ENCODE measurements at places on chromosomes 7 and 10.

DNA sequence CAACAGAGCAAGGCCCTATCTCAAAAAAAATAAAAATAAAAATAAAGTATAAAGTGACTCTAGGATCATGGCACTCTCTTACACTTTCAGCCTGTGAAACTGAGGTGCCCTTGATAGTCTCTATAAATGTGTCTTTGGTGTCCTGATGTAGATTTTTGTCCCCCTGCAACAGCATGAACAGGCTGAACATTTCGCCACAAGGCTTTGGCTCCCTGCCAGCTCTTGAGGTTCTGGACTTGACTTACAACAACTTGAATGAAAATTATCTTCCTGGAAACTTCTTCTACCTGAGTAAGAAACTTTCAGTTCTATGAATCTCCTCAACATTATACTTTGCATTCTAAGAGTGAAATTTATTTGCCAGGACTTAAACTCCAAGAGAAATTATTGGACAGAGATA lies 48.1 kb upstream of the BMS1 start:
- DNase-seq: no peak

GRCh38 chr10:86064219-86064618 lies 302.4 kb downstream of the GRID1 start:
- no peak for DNase-seq

DNA sequence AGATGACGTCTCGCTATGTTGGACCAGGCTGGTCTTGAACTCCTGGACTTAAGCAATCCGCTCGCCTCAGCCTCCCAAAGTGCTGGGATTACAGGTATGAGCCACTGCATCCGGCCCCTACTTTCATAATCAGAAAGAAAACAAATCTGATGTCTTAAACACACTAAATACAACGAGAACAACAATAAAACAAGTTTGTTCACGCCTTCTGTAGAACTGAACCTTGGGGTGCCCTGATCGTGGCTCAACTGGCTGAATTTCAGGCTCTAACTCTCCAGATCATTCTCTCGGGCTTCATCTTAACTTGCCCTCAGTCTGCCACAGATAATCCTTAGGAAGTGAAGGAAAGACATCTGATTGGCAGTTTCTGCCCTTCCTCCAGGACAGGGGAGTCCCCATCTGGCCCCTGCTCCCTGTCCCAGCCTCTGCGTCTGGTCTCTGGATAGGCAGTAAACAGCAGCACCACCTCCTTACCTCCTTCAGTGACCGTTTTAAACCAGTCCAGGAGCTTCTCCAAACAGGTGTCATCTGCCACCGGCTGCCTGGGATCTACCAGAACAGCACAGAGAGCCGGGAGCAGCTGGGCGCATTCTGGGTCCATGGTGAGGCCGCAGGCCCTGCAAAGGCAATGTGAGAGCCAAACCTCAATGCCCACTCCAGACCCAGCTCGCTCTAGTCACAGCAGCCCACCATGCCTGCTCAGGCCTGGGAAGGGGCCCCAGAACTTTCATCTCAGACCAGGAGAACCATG lies 1.3 kb downstream of the BRAT1 start:
- DNase-seq: no peak

DNA sequence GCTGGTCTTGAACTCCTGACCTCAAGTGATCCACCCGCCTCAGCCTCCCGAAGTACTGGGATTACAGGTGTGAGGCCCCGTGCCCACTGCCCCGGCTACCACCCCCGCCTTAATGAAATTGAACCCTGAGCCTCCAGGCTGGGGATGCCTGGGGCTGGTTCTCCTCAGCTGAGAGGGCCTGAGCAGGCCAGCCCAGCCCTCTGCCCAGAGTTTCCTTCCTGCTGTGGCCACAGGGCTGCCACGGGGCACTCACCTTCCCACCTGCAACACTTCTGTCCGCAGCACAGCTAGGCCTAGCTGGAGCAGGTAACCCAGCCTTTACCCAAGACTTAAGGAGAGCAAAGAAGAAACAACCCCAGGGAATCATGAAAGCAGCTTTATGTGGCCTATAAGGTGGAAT lies 78.1 kb upstream of the ANLN start:
- DNase-seq: no peak

- peak; percentile 18 for DNase-seq
Observed at GRCh38 chr7:115851291-115851690, 179.3 kb downstream of the TFEC start.

GRCh38 chr10:43698156-43698555 lies 49.5 kb upstream of the ZNF32 start:
- no peak for DNase-seq

DNA sequence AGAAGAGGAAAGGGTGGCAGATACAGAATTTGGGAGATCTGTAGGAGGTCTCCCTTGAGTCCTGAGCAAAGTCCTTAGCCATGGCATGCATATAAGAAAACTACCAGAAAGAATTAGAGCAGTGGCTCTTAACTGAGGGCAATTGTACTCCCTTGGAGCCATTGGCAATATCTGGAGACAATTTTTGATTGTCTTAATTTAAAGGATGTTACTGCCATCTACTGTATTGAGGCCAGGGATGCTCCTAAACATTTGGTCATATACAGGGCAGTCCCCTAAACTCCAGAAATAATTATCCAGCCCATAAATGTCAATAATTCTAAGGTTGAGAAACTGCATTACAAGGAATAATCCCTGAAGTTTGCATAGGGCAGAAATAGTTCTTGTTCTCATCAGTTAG lies 136.4 kb upstream of the ODAD2 start:
- no peak for DNase-seq

- no peak for DNase-seq
Observed at GRCh38 chr10:21995557-21995956, 8.0 kb downstream of the DNAJC1 start.

- no peak for DNase-seq
Observed at GRCh38 chr7:116697761-116698160, 25.8 kb downstream of the MET start.

- no peak for DNase-seq
Observed at GRCh38 chr7:1117321-1117928, 29.5 kb downstream of the GPER1 start.

DNA sequence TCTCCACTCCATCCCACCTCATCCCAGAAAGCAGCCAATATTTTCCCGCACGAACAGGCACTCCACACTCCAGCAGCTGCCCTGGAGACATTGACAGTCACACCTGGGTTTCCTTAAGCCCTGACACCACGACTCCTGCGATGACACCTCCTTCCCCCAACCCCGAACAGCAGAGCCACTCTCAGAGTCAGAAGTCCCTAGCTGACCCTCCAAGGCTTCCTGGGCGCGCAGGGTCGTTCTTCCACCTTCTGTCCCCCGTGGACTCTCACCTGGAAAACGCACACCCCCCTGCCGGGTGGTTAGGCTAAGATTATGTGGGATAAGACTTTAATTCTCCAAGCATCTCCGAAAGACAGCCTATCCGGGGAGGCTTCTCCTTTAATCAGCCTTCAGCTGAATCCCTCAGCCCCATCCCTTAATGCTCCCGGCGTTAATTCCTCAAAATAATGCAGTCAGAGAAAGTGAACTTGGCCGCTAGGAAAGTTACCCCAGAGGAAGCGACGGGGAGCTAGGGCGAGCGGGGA lies 1.1 kb downstream of the DENND11 start:
- DNase-seq: no peak

DNA sequence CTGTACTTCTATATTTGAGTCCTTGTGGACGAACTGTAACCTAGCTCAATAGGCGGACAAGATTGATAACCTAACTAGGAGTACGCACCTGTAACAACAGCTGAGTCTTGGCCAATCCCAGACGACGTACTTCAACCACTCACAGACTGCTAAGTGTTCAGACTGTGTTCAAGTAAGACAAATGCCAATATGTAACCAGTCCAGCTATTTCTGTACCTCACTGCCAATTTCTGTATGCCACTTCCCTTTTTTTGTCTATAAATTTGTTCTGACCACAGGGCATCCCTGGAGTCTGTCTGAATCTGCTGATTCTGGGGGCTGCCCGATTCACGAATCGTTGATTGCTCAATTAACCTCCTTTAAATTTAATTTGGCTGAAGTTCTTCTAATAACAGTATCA lies 32.2 kb downstream of the HACD1 start:
- DNase-seq: no peak

DNA sequence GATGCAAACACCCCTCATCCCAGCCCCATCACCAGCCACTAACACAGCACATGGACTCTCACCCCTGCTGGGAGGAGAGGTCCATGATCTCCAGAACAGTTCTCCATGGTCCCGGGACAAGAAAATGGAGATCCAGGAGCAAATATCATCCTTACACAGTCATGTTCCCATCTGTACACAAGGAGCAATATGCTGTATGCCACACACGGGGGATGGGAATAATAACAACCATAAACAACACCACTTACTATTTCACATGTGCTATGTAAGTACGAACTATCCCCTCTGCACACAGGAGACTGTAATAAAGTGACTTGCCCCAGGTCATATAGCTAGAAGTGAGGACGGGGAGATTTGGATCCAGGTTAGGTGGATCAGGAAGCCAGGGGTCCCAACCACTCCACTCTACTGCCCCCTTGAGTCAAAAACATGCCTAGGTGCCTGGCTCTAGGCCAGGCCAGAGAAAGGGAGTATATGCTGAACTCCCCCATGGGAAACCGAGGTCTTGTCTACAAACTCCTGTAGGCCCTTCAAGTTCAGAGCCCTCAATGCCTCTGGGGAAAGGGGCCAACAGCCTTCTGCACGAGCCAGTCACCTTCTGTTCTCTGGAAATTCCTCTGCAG lies 34.1 kb downstream of the LRRC20 start:
- DNase-seq: no peak

GRCh38 chr10:33939892-33940291 lies 605.4 kb upstream of the NRP1 start:
- no peak for DNase-seq

GRCh38 chr10:3887404-3887803 lies 102.4 kb upstream of the KLF6 start:
- DNase-seq: no peak

DNA sequence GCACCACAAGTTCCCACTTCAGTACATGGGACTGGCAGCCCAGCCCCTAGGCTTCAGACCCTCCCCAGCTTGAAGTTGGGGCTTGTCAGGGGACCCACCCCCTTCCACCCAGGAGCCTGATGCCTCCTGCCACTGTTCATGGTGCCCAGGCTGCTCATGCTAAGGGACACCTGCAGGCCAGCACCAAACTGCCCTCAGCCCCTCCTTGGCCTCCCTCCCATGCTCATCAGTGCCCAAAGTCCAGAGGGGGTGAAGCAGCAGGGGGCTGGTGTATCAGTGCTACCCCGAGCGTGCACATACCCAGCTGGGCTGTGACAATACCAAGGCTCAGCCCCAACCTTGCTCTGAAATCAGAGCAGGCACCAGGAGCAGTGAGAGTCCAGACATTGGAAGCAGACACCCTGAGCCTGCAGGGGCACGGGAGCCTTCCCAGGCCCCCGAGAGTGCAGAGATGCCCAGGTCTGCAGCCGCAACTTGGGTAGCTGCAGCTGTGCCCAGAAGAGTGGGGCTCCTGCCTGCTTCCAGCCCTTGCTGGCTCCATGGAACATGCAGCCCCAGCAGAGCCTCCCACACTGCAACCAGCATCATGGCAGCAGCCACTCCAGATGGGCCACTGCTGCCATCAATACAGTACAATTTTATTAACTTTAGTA lies 79.0 kb downstream of the MTERF1 start:
- DNase-seq: no peak

- no peak for DNase-seq
Observed at GRCh38 chr7:132073920-132074589, 502.2 kb downstream of the PLXNA4 start.

GRCh38 chr7:118898284-118898683 lies 673.8 kb downstream of the ANKRD7 start:
- no peak for DNase-seq

GRCh38 chr10:8296090-8296733 lies 241.7 kb downstream of the GATA3 start:
- DNase-seq: no peak

DNA sequence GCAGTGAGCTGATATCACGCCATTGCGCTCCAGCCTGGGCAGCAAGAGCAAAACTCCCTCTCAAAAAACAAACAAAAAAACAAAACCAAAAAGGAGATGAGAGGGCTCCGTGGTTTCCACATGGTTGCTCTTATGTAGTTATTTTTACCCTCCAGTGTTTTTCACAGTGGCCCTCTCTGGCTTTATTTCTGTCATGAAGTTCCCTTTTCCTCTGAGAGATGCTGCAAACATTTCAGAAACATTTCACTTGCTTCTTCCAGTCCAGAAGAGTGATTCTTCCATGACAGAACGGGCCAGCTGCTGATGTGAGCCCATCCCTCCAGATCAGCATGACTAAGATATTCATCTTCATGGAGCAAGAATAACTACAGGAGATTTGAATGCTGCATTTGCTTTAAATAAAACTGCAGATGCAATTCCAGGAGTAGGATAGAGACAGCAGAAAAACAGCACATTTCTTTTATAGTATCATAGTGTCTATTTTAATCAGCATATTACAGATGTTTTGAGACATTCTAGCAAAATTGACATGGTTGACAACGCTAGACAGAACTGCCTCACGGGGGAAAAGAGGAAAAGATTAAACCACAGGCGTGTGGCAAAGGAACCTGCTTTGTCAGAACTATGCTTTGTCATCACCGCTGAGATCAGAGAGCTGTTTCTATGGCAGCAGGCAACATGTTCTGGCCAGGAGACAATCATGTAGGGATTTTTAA lies 40.3 kb downstream of the NRCAM start:
- peak; percentile 54 for DNase-seq

DNA sequence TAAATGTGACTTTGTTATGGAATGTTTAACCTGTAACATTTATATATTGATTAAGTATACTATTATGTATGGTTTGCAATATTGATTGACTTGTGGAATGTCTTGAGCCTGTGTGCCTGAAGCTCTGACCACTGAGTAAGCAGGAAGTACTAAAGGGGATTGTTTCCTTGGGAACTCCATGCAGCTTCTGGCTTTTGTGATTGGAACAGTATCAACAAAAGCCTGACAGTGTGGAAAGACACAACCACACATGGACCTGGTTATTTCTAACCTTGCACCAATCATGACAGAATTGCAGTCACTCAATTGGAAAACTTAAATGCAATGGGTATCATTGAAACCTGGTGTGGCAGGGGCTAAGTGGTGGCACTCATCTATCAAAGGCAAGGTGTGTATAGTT lies 45.5 kb upstream of the PIK3CG start:
- DNase-seq: no peak

- DNase-seq: no peak
Observed at GRCh38 chr10:73073627-73074026, 23.0 kb downstream of the P4HA1 start.

- DNase-seq: no peak
Observed at GRCh38 chr10:26488344-26488743, 50.2 kb downstream of the APBB1IP start.

- DNase-seq: no peak
Observed at GRCh38 chr10:22737587-22737986, 23.2 kb upstream of the PIP4K2A start.

GRCh38 chr7:76133164-76133775 lies 68.4 kb upstream of the SRRM3 start:
- DNase-seq: no peak

- DNase-seq: no peak
Observed at GRCh38 chr10:20858292-20859124, 38.6 kb downstream of the NEBL start.

GRCh38 chr10:95729323-95730055 lies 26.5 kb upstream of the ENTPD1 start:
- no peak for DNase-seq
